ENCODE measurements at places on chromosomes 13 and 19.

DNA sequence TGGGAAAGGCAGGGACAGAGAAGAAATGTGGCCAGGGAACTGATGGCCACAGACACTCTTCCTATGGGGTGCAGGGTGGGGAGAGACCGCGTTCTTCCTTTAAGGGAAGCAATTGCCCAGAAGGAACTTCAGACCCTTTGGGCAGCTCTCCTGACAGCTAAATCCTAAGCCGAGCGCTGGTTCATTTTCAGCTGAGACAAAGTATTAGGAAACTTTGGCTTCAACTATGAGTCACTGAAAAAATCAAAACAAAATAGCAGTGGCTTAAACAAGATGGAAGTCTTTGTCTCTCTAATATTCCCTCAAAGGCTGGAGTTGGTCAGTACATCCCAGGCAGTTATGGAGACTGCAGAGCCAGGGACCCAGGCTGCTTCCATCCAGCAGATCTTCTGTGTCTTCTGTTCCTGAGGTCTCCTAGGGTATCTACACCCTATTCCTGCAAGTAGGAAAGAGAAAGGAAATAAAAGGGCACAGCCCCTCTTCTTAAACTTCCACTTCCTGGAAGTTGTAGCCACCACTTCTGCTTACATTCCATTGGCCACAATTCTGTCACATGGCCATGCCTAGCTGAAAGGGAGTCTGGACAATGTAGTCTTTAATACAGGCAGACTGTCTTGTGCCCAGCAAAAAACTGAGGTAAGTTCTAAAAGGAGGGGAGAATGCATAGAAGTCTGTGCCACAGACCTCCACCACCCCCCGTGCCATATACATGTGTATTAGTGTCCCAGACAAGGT is 163.5 kb downstream of the KATNAL1 start:
- DNase-seq = peak; percentile 61

DNA sequence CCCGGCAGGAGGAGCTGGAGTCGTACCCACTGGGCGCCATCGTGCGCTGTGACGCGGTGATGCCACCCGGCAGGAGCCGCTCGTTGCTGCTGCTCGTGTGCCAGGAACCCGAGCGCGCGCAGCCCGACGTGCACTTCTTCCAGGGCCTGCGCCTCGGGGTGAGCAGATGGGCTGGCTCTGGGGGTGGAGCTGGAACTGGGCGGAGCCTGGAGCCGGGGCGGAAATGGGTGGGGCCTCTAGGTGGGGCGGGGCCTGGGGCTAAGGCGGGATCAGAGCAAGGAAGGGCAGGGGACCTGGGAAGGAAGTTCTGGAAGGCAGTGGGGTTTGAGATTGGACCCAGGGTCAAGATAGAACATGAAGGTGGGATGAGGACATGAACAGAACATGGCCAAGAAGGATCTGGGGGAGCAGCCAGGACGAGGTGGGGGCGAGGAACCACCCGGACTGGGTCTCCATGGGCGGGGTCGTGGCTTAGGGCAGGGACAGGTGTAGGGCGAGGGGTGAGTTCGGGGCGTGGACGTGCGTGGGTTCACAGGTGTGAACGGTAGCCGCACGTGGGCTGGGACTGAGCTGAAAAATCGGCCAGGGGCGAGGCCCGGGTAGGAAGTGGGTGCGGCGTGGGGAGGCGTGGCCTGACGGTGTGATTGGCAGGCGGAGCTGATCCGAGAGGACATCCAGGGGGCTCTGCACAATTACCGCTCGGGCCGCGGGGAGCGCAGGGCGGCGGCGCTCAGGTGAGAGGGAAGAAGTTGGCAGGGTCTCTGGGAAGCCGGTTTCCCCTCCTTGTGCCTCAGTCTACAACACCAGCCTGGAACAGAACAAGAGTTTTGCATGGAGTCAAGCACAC is 4.7 kb downstream of the EPS8L1 start:
- DNase-seq = peak; percentile 67

DNA sequence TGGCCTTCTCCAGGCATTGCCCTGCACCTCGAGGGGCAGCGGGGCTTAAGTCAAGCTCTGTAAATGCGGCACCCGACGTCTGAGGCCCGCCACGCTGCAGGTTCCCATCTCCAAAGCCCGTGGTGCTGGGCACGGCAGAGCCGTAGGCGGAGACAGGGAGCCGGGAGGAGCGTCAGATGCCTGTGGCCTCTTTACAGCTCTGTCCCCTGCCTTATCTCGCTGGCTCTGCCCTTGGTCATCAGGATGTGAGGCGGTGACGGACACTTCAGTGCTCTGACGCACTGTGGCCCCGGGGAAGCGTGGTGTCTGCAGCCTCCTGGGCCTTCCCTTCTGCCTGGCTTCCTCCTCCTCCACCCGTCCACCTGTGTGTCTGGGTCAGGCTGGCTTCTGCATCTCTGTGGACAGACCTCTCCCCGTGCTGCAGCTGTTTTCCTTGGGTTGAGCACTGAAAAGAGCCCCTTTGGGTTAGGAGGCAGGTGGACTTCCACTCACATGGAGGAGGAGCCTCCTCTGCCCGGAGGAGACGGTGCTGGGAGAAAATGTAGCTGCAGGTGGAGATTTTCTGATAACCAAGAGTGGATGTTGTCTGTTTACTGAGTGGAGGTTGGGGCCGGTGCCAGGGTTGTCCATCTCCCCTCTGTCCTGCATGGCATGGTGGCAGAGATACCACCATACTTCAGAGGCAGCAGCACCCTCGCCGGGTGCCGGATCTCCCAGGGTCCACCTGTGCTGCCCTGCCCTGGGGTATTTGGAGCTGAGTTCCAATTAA is 14.6 kb downstream of the MCF2L start:
- DNase-seq = peak; percentile 65

DNA sequence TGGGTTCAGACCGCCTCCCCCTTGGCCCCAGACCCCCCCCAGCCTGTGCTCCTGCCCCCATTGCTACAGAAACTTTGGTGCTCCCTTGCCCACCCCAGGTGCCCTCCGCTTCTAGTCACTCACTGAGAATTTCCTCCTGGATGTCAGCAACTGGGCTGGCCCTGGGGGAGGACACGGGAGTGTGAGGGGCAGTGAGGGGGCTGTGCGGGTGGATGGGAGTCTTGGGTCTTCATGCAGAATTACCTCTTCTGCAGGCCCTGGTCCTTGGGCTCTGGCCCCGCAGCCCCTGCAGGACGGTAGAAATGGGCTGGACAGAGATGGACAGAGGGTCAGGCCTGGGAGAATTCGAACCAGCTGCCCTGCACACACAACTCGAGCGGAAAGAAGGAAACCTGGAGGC is 4.8 kb downstream of the LILRB5 start:
- DNase-seq = no peak

DNA sequence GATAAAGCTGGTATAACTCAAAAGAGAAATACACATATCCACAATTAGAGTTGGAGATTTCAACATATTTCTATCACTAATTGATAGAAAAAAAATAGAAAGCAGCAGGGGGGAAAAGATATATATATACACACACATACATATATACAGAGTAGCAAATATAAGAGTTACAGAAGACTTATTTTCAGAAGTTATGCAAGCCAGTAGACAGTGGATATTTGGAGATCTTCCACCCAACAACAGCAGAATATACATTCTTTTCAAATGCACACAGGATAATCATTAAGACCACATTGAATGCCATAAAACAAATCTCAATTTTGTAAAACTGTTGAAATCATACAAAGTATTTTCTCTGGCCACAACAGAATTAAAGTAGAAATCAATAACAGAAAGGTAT is 192.8 kb downstream of the LACC1 start:
- no peak for DNase-seq

DNA sequence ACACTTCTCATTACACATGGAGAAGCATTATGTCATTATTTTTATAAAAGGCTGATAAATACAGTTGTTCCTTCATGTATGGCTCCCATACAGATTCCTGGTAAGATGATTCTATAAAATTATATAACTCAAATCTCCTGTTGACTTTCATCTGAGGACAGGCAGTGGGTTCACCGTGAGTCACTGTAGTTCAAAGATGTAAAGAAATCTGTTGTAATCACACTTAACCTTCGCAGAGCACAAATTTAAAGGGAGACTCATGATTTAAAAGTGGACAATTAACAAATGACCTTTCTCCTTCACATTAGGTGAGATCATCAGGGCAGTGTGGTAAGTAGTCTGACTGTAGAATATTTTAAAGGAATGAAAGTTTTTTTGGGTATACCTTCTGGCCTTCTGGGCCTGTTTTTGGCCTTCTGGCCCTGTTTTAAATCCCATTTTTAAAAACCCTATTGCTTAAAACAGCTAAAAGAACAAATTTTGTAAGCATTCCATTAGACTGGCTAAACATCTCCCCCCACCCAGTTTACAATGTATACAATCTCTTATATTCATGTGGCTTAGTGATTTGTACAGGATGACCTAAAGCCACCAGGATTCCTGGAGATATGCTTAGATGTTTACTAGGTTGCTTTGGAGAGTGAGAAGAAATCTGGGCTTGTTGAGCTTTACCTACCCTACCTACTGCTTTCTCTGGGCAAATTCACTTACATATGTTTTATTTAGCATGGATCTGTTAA is 171.2 kb downstream of the ITGBL1 start:
- DNase-seq = no peak

- DNase-seq = no peak
Measured at GRCh38 chr13:67538906-67539305, 308.8 kb upstream of the PCDH9 start.

- DNase-seq = no peak
Measured at GRCh38 chr19:29090783-29091526, 122.0 kb downstream of the UQCRFS1 start.

DNA sequence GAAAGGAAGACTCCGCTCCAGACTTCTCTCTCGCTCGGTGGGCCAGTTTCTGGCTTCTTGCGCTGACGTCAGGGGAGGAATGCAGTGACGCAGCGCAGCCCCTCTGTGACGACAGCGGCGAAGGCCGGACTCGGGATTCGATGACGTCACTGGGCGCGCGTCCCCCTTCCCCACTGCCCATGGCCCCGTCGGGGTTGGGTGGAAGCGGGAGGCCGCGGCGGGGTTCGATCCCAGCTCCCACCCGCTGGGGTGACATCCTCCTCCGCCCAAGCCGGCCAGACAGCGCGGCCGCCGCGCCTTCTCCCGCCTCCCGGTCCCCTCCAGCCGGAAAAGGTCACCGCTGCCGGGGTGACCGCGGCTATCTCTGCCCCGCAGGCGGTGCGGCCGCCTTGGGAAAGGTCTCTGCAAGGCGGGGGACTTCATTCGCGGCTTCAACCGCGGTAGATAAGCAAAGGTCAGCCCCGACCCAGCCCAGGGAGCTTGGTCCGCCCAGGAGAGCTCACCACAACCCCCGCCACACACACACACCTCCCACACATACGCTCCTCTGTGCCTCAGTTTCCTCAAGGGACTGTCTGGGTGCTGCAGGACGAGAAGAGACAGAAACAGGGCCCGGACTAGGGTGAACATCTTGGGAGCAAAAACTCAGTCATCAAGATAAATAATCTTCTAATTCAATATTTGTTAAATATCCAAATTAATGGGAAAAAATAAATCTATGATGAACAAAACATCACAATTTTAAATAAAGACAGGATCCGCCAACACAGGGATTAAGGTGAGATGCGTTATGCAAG is 844 bp upstream of the RFX1 start:
- DNase-seq = no peak

GRCh38 chr13:86731987-86732386 is 932.8 kb upstream of the SLITRK6 start:
- DNase-seq = no peak
